ENCODE measurements at places on chromosomes 6 and 20.

GRCh38 chr6:26233649-26234420, 131.2 kb upstream of the BTN3A2 start:
- DNase-seq: no peak

- DNase-seq: no peak
Observed at GRCh38 chr20:50517817-50518154, 7.6 kb downstream of the PTPN1 start.

DNA sequence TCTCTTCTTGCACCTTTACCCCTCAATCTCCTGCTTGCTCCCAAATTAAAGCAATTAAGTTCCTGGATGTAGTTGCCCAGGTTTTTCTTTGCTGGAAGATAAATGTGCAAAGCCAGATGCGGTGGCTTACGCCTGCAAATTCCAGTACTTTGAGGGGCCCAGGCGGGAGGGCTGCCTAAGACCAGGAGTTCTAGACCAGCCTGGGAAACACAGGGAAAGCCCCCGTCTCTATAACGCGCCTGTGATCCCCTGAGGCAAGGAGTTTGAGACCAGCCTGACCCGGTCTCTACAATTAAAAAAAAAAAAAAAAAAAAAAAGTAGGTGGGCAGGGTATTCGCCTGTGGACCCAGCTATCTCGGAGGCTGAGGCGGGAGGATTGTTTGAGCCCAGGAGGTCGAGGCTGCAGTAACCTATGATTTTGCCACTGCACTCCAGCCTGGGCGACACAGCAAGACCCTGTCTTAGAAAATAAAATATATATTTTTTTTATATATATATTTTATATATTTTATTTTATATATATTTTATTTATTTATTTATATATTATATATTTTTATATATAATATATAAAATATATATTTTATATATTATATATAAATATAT, 461 bp upstream of the DCDC2 start:
- no peak for DNase-seq

DNA sequence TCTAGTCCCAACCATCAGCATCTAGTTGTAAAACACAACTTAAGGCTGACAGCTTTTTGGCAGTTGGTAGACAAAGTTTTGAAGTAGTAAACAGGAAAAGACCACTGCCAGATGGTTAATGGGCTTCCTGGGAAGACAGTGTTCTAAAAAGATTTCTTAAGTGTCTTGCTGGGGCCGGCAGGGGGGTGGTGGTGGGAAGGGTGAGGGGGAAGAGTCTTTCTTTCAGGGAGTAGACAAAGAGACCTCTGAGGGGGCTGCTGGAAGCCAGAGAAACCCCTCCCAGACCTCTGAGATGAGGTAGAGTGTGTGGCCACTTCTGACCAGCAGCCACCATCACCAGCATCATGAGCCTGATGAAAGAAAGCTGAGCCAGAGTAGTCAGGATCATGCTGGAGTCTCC, 784.9 kb downstream of the TENT5A start:
- no peak for DNase-seq

- DNase-seq: no peak
Observed at GRCh38 chr6:148521586-148521985, 178.9 kb downstream of the SASH1 start.

DNA sequence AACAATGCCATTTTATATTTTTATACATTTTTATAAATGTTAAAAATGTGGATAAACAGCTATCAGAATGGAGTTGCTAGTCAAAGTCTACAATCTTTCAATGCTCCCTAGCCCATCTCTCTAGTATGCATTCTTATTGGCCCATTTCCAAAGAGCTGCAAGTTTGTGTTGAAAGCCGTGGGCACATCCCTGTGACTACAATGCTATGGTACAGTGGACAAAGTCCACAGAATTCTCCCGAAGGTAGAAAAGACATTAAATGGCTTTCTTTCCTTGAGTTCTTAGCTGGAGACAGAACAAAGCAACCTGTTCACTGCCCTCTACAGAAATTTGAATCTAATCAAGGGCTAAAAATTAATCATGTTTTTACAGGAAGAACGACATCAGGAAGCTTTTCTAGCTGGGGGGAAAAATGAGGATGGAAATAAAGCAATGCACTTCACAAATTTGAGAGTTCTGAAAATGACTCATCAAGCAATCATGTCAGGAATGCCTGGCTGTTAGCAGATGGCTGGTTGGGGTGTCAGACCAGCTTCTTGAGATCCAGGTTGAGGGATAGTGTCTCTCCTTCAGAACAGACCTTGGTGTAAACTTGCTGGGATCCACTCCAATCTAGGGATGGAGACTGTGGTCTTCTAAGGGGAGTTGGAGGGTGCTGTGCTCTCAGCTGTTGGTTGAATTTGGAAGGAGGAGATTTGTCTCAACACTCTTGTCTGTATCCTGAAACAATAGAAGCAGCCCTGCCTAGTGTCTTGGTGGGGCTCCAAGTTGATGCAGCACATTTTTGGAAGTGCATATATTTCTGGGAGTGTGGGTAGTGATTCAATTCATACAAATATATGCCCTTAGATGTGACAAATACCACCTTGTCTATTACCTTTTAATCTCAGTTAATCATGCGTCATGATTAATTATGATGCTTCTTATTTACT, 143.4 kb upstream of the PHACTR1 start:
- no peak for DNase-seq

DNA sequence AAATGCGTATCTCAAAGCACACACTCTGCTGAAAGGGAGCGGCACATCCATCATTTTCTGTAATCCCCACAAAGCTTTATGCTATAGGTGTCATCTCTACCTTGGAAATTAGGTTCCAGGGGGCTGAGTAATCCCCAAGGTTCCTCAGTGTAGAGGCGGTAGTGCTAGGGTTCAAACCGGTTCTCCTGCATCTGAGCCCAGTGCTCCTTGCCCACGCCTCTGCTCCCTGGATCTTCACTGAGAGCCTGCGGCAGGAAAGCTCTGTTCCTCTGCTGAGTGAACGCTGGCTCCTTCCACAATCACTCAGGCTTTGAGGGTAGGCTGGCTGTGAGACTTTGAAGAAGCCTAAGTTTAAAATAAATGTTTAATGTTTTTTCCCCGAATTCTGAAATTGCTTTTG, 24.9 kb downstream of the SLC22A23 start:
- no peak for DNase-seq

GRCh38 chr20:23094213-23094896, 8.2 kb upstream of the CD93 start:
- no peak for DNase-seq

DNA sequence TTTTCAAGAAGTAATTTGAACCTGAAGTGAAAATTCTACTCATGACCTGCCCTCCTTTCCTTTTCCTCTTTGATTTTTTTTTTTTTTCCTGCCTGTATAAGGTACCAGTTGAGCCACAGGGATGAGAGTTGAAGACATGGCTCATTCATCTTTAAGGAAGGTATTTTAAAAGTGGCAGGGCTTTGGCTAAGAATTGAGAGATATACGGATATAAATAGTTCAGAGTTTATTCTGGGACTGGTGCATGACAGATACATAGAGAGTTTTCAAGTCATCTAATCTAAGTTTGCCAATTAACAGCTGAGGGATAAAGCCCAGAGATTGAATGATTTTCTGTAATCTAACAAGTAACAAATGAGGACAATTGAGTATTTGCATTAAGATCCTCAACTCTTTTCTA, 69.8 kb downstream of the BTBD3 start:
- DNase-seq: no peak

- DNase-seq: no peak
Observed at GRCh38 chr6:90758741-90759140, 171.9 kb upstream of the MAP3K7 start.

DNA sequence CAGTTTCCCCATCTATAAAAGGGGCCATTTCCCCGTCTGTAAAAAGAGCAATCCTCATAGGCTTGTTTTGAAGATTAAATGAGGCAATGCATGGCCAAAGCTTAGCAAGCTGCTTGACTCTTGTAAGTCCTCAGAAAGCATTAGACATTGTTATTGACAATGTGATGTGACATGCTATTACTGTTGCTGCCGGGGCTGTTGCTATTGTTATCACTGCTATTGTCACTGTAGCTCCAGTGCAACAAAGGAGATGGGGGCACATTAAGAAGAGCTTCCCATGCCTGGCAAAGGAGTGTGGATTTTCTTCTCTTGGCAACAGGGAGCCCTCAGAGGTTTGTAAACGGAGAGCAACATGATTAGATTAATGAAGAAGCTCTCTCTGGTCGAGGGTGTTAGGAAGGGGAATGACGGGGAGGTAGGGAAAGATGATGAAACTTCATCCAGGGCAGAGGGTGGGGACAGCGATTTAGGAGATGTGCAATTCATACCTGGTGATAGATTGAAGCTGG, 33.1 kb upstream of the FAM83D start:
- DNase-seq: no peak
